ENCODE measurements at places on chromosomes 12 and 14. TPM values are rescaled to one million over a fixed set of nuclear protein-coding genes. Genes with fewer than 3 reads are reported as not detected.
A peak's percentile ranks its signal among the peaks of the same experiment; 100 is the strongest.

- ATAC-seq = no peak
Measured at GRCh38 chr14:93723001-93723400, 65.3 kb downstream of the PRIMA1 start.

GRCh38 chr12:13099066-13099843, 4.2 kb downstream of the GSG1 start:
- peak; percentile 14 for ATAC-seq

DNA sequence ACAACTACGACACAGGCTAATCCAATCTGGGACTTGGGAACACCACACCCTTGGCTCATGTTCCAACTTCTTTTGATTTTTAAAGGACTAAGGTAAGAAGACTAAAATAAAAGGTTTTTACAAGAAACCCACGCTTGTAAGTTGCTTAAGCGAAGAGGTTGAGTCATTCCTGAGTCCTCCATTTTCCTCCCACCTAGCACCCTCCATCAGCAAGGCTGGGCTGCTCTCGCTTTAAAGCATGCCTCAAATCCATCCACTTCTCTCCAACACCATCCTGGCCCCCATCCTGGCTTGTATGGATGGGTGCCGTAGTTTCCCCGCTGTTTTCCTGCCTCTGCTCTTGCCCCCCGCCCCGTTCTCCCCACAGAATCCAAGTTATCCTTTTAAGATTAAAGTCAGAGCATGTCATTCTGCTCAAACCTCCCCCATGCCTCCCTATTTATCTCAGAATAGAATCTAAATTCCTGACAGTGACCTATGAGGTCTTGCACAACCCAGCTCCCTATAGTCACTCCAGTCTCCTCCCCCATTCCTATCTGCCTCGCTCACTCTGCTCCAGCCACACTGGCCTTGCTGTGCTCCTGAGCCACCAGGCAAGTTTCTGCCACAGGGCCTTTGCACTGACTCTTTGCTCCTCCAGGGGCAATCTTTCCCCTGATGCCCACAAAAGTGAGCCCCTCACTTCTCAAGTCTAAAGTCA, 34.5 kb downstream of the SCARB1 start:
- ATAC-seq = peak; percentile 91

DNA sequence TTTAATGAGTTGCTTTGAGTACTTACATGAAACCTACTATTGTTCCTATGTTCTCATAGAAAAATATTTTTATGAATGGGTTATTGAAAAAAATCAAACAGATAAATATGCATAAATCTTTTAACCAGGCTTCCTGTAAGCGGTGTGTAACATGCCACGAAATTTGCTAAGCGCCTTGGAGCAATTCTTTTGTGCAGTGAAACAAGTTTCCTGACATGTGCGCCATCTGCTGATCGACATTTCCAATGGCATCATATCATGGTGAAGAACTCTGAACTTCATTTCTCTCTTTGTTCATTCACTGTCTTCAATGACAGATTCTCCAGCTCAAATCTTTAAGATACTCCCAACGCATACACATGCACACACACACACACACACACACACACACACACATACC, 145.6 kb upstream of the NAV3 start:
- ATAC-seq = peak; percentile 52

DNA sequence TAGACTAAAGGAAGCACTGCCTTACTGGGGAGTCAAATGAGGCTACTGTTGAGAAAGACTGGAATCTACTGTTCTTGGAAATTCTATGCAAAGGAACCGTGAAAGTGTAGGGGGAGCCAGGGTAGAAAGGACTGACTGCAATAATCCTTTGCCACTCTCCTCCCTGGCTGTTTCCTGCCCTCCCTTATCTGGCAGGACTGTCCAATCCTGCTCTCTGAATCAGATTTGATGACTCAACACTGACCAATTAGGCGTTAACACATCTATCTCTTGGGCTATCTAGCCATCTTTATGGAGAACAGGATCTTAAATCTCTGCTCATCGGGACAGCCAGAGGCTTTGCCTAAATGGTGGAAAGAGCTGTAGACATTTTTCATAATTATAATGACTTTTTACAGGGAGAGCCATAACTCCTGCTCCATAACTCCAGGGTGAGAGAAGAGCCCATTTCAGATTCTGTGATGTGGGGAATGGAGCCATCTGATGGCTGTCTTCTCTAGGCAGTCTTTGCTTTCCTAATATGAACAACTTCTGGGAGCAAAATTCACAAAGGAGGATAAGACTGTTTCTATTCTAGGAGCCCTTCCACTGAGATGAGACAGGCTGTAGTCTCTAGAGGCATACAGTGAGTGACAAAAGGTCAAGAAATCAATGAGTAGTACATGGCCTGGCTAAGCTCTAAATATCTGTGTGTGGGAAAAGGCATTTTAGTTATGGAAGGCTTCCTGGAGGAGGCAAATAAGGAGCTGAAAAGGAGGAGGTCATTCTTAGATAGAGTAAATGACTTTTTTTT, 68.9 kb upstream of the CISTR start:
- ATAC-seq = no peak

- ATAC-seq = no peak
Measured at GRCh38 chr14:81206115-81206514, 14.6 kb downstream of the GTF2A1 start.

DNA sequence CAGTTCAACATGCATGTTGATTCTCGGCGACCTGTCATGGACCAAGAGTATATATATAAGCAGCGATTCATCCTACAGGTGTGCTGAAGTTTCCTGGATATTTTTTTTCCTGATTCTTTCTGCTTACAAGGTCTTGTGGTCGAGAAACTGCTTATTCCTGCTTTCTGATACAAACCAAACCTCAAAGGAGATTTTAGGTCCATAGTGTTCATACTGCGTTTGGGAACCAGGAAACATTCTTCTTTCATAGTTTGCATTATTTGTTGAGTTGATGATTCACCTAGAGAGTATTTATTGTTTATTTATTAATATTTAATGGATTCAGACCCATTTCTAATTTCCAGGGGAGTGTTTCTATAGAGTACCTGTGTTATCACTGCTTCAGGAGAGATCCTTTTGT, 70.7 kb upstream of the ASPG start:
- ATAC-seq = no peak

- no peak for ATAC-seq
Measured at GRCh38 chr14:20641591-20641990, at the start of gene OR6S1. OR6S1 (minus strand) TSS chr14:20641691; CDS start chr14:20641691, 0 bp downstream.

- no peak for ATAC-seq
Measured at GRCh38 chr14:23941669-23942068, 11.9 kb upstream of the DHRS4 start.

DNA sequence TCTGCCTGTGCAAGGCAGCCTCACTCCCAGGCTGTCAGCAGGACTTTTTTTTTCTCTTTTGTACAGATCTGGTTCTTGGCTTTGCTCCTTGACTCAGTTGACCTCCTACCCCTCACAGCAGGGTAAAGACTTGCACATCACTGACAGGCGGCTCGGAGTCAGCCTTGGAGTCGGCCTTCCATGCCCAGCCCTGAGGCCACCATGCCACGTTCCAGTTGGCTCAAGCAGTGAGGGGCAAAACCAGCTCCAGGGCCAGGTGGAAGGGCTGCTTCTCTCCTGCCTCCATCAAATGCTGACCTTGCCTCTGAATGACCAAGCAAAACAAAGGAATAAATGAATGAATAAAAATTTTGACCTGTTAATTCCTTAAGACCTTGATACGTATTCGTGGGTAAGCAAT, 27.6 kb downstream of the JAG2 start:
- ATAC-seq = no peak

DNA sequence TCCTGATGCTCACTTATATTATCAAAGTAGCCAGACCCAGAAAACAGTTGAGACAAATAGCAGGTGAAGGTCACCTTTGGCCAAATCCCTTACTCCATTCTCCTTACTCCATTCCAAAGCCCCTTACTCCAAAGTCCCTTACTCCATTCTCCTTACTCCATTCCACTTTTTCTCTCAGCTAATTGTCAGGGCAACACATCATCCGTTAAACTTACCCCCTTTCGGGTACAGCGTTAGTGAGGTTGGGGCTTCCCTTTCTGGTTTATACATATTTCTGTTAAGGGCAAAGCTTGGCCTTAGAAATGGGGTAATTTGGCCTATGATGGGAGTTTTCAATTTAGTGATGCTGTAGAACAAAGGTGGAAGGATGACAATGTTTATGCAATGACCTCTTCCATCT, 111.8 kb upstream of the CCND2 start:
- no peak for ATAC-seq

DNA sequence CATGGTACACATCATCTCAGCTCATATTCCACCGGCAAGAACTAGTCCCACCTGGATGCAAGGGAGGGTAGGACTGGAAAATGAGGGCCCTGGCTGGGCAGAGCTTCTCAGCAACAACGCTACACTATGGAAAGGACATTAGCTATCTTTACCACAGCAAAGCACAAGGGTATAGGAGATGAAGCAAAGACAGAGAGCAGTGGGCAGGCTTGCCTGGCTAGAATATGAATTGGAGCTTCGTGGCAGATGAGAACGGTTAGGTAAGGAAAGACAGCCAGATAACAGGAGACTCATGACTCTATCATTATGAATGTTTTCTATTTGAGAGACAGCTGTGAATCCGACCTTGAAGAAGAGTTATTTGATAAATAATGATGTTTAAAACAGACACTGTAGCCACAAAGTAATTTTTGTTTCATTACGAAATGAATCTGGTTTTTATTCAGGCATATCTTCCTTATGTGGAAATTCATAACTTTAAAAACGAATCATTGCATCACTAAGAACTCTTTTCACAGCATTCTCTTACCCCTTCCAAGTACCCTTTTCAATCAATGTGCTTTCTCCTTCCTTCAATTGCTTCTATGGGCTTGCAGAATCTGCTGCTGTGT, 59.1 kb upstream of the PCED1B start:
- no peak for ATAC-seq

- ATAC-seq = no peak
Measured at GRCh38 chr12:124165695-124166094, 129.2 kb upstream of the RFLNA start.

GRCh38 chr14:38225946-38226345, 18.2 kb downstream of the SSTR1 start:
- ATAC-seq = no peak

- ATAC-seq = no peak
Measured at GRCh38 chr14:57464008-57464730, 29.5 kb downstream of the CCDC198 start.

GRCh38 chr14:53090853-53091252, 62.3 kb downstream of the DDHD1 start:
- no peak for ATAC-seq

GRCh38 chr12:30877105-30877875, 49.3 kb upstream of the TSPAN11 start:
- peak; percentile 84 for ATAC-seq

DNA sequence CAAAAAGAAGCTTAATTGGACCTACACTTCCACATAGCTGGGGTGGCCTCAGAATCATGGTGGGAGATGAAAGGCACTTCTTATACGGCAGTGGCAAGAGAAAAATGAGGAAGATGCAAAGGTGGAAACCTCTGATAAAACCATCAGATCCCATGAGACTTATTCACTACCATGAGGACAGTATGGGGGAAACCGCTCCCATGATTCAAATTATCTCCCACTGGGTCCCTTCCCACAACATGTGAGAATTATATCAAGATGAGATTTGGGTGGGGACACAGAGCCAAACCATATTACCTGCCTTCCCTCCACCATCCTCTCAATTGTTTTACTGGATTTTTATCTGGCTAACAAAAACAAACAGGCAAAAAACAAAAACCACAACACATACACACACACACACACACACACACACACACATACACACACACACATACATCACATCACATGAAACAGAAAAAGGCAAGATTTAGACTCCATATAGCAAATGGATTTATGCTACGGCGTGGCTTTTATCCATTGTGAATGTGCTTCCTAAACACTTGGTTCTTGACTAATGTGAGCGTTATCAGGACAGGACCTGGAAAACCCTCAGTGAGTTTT, 66.7 kb downstream of the ZFP36L1 start:
- no peak for ATAC-seq

- no peak for ATAC-seq
Measured at GRCh38 chr12:116535241-116535640, 23.9 kb upstream of the MAP1LC3B2 start.

GRCh38 chr14:75018694-75019093, 16.0 kb downstream of the EIF2B2 start:
- ATAC-seq = peak; percentile 93

DNA sequence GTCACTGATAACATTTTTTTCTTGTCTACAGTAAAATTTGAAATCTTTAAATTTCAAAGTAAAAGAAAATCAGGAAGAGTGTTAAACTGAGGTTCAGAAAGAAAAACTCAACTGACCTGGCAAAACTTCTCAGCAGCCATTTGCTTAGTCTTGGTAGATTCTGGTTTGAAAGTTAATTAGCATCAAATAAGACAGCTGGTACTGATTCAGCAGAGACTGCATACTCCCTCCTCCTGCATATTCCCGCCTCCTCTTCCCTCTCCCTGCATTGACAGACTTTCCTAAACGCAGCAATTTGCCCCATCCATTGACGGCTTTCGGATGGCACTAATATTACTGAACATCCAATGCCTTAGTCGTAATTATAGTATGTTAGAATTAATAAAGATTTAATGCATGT, 520.8 kb downstream of the FLRT2 start:
- ATAC-seq = no peak

DNA sequence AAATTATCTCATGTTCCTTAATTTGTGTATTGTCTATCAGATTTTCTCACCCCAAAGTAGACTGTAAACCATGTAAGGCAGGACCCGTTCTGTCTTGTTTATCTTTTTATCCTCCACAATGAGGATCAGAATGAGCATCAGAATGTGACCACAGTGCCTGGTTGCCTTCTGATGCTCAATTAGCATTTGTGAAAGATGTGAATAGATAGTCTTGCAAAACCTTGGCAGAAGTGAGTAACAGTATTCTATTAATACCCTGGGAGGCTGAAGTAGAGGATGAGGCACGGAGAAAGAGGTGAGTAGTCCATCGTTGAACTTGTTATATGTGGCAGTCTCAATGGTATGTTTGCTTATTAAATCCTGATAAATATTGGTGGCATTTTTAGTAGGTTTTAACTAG, 781.4 kb downstream of the NRXN3 start:
- ATAC-seq = no peak

- no peak for ATAC-seq
Measured at GRCh38 chr12:27521981-27522380, 2.0 kb upstream of the PPFIBP1 start.

GRCh38 chr12:113860059-113860820, 105.9 kb downstream of the RBM19 start:
- no peak for ATAC-seq

DNA sequence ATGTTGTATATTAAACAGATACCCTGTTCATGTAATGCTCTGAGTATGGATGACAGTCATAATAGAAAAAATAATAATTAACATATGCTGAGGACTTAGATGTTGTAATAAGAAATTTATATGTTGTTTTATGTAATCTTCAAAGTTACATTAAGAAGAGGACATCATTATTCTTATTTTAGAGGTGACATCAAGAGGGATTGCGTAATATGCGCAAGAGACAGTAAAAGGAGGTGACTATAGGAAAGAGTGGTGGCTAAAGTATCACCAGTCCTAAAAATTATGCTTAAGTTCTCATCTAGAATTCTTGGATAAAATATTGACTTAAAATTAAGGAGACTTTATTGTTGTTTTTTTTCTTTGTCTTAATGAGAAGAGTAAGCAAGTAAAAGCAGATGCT, 323.9 kb downstream of the KCNC2 start:
- ATAC-seq = no peak

Gene TAS2R31
- total RNA-seq = 0.92 TPM

Gene FAM186B
- total RNA-seq = 0.36 TPM

Gene SCFD1
- total RNA-seq = 62.6 TPM

Gene OR11H6
- total RNA-seq = not detected

Gene BCAT1
- 8.9 TPM for total RNA-seq

Gene AREL1
- total RNA-seq = 24.1 TPM

Gene ERO1A
- 271 TPM for total RNA-seq

Gene TPH2
- total RNA-seq = not detected

Gene ERP27
- 4.5 TPM for total RNA-seq

Gene ACRBP
- 0.56 TPM for total RNA-seq

Gene ADGRD1
- 2.5 TPM for total RNA-seq

Gene COCH
- total RNA-seq = 0.12 TPM

Gene VWF
- total RNA-seq = 53.7 TPM
